ENCODE measurements at places on chromosomes 3 and 15.
A peak's percentile ranks its signal among the peaks of the same experiment; 100 is the strongest.

DNA sequence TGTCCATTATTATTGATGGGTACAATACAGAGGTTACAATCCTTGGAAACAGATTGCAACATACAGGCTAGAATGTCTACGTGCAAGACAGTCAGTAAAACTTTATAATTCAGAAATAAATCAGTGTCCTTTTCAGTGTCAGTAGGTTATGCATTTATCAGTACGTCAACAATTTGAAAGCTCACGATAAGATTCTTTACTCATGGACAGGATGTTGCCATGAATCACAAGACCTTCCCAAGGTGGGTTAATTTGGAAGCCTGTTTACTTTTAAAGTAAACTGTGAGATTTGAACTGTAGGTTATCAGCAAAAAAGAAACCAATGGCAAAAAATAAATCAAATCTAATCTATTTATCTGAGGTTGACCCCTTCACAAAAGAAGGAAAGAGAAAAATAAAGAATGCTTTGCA lies 243.9 kb upstream of the AGTR1 start:
- DNase-seq: no peak

- no peak for DNase-seq
Measured at GRCh38 chr3:81702126-81702525, 59.3 kb downstream of the GBE1 start.

DNA sequence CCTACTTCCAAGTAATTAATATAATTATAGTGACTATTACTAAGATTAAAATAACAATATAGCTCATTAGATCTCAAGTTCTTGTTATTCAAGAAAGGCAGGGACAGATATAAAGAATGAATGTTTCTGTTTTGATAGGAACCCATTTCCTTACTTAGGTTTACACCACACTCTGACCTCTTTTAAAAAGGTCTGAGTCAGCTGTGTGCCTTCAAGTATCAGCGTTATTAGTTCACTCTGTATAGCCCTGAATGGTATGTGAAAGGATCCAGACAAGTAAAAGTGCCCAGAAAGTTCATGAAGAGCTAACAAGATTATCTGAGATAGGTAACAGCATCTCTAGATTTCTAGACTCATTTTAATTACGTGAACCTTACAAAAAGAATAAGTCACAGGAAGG lies 28.9 kb downstream of the PDCD10 start:
- no peak for DNase-seq

GRCh38 chr3:21405671-21406667 lies 345.0 kb downstream of the ZNF385D start:
- DNase-seq: no peak

GRCh38 chr15:41263891-41264351 lies 32.9 kb downstream of the CHP1 start:
- peak; percentile 23 for DNase-seq

- peak; percentile 8 for DNase-seq
Measured at GRCh38 chr3:141050576-141051442, at the start of gene SPSB4. Gene SPSB4, plus strand, starts transcription at chr3:141051347. Its CDS starts 14,758 bp downstream, at chr3:141066105.

GRCh38 chr3:77933926-77934325 lies 894.0 kb downstream of the ROBO2 start:
- DNase-seq: peak; percentile 30

DNA sequence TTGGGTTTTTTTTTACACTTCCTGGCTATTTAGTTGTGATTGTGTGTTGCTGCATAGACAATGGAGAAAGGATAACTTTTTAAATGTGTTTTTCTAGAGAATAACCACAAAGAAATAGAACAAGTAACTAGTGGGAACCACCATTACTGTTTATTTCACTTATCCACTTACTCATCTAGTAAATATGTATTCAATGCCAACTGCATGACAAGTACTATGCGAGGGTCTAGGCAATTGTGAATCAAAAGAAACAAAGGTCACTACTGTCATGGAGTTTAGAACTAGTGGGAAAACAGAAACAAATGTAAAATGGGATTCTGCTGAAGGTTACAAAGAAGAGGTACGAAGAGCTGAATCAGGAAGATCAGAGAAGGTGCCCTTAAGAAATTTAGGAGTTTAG lies 600.9 kb upstream of the ROBO2 start:
- no peak for DNase-seq

DNA sequence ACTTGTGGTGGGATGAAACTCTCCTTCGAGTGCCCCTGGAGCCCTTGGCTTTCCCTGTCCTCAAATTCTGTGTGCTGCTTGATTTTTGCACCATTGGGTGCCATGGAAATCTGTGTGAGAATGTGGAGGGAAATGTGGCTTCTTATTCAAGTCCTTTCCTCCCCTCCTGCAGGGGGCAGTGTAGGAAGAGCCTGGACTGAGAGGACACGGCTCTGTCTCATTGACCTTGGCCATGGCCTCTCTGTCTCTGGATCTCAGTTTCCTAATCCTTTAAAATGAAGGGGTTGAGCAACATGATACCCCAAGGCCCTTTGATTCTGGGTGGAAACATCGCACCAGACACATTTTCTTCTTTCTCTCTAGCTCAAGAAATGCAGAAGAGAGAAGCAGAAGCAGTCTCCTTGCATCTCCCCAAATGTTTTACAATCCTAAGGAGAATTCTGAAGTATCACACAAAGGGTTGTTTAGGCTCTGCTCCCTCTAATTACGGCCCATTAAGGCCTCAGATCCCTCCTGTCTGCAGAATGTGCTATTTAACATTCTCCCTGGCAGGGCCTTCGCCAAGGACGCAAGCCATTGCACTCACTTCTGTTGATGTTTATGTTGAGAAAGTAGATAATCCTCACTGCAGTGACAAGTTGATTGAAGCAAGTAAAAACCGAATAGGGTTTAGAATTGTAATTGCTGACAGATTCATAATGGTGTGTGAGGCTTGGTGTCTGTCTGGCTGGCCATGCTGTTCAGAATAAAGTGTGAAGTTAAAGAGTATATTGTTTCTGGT lies 169.1 kb downstream of the TPRG1 start:
- DNase-seq: no peak

DNA sequence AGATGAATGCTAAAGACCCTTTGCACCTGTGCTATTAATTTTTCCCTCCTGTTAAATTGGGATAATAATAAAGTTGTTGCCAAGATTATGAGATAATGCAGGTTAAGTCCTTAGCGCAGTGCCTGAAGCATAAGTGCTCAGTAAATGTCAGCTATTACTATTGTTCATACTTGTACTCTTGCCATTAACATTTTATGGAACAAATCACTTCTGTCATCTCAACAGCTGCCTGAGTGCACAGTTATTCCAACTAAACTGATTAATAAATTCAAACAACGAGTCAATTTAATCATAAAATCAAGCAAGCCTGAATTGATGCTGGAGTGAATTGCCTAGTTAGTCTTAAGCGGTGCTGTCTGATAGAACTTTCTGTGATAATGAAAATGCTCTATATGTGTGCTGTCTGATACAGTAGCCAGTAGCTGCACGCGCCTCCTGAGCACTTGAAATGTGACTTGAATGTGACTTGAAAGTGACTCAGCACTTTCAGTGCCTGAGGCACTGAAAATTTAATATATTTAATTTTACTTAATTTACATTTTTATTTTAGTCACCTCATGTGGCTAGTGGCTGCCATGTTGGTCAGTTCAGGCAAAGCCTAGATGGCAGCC lies 198.7 kb upstream of the PFN2 start:
- DNase-seq: no peak

DNA sequence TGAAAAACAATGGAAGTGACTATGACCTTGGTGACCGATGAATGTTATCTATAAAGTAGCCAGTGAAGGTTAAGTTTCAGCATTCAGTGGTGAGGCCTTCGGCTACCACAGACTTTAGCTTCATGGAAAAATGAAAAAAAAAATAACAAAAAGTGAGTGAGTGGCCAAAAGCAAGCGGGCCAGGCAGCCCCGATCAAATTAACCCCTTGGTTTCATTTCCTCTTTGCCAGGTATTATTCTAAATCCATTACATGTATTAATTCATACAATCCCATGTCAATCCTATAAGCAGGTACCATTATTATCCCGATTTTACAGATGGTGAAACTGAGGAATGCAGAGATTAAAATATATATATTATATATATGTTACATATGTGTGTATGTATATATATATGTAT lies 21.0 kb upstream of the CHCHD6 start:
- no peak for DNase-seq

DNA sequence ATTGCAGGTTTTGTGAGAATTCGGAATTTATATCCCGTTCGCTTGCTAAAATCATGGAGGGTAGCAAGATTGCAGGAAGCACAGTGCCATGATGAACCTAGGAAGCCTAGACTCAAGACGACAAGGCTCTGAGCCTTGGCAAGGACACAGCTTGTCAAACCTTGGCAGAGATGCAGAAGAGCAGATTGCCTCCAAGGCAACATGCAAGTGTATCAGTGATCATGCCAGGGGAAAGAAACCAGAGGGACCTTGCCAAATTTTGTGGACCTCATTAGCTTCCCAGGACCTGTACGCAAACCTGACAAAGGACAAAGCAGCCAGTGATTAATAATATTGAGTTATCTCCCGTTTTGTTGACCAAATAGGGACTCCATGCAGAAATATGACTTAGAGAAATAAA lies 159.7 kb downstream of the GOLIM4 start:
- no peak for DNase-seq
